Keratinocyte (primary cell): ENCODE measurements at places on chromosomes 3 and 15. TPM values are rescaled to one million over a fixed set of nuclear protein-coding genes. Genes with fewer than 3 reads are reported as not detected.

SLCO2A1 gene
- 0.80 to 1.8 TPM (median 0.93 TPM) in 3 replicates for polyA plus RNA-seq

- no peak for DNase-seq
Observed at GRCh38 chr15:85702321-85703101, 92.2 kb downstream of the KLHL25 start.

PCCB gene
- polyA plus RNA-seq = 32.5 to 46.9 TPM (median 43.9 TPM) in 3 replicates

GRCh38 chr3:23961066-23961465, 16.0 kb downstream of the NR1D2 start:
- no peak for DNase-seq

- peak; percentile 78 for DNase-seq
Observed at GRCh38 chr3:73808862-73809509, 184.2 kb upstream of the PDZRN3 start.

GATA2 gene
- polyA plus RNA-seq = not detected in 3 replicates

GRCh38 chr3:29268651-29269050, 12.2 kb upstream of the RBMS3 start:
- no peak for DNase-seq

GRCh38 chr15:39025321-39025720, 460.7 kb upstream of the RASGRP1 start:
- no peak for DNase-seq

GRCh38 chr15:48205981-48206380, at the start of gene SLC12A1:
Gene SLC12A1 (plus strand): TSS chr15:48206302. CDS start chr15:48207720, 1,418 bp downstream.
- no peak for DNase-seq

GRCh38 chr15:32723171-32723948, 5.6 kb downstream of the GREM1 start:
- no peak for DNase-seq

DNA sequence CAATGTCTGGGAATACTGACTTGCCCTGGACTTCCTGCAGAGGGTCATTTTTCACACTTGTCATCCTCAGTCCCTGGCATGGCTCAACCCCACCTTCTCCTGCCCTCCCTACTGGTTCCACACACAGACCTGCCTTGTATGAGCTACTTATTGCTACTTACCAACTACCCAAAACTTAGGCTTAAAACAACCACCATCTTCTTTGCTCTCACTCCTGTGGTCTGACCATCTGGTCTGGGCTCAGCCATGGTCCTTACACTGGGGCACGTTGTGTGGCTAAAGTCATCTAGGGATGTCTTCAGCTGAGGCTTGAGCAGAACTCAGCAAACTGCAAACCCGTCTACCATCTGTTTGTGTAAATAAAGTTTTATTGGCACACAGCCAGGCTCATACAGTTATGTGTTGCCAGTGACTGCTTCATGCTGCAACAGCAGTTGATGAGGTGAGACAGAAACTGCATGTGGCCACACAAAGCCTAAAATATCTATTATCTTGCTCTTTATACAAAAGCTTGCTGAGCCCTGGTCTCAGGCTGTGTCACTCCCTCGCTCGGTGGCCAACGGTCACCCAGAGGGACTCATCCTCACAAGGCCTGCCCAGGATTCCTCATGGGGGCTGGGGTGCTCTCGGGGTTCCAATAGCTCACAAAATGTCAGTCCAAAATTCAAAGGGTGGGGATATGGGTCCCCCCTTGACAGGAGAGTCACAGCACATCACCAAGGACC, 43.5 kb downstream of the KLF15 start:
- DNase-seq = no peak

FAM227B gene
- polyA plus RNA-seq = 3.7 to 7.2 TPM (median 7.2 TPM) in 3 replicates

TNNC1 gene
- 0.22 to 0.35 TPM (median 0.33 TPM) in 3 replicates for polyA plus RNA-seq

GRCh38 chr15:85393210-85393609, 12.8 kb downstream of the AKAP13 start:
- DNase-seq = no peak

GRM2 gene
- polyA plus RNA-seq = 0.03 to 0.07 TPM (median 0.04 TPM) in 3 replicates

DNA sequence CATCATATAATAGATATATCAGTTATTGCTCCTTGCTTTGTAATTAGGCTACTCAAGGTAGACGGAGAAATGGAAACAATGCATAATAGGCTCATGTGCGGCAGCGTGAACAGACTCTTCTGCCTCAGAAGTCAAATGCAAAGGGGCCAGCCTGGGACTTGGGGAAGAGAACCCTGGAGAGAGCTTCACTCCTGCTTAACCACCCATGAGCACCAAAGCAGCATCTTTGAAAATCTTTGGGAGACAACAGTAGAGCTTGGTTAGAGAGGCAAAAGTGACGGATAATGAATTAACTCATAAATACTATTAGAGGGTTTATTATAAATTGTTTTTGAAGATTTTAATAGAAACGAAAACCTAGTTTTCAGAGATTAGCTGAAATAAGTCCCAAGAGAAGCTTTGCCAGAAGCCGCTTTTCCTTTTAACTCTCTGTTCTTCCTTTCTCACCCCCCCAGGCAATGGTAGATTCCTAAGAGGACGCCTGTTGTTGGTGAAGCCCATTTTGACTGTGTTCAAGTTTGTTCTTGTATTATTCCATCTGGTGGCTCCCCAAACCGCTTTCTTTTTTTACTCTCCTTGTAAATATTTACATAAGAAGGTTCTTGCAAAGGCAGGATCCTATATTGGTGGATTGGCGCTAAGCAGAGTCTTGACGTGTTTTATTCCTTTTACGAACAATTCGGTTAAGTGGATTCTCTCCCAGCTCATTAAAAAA, 196.0 kb upstream of the TPRG1 start:
- DNase-seq = no peak

DNA sequence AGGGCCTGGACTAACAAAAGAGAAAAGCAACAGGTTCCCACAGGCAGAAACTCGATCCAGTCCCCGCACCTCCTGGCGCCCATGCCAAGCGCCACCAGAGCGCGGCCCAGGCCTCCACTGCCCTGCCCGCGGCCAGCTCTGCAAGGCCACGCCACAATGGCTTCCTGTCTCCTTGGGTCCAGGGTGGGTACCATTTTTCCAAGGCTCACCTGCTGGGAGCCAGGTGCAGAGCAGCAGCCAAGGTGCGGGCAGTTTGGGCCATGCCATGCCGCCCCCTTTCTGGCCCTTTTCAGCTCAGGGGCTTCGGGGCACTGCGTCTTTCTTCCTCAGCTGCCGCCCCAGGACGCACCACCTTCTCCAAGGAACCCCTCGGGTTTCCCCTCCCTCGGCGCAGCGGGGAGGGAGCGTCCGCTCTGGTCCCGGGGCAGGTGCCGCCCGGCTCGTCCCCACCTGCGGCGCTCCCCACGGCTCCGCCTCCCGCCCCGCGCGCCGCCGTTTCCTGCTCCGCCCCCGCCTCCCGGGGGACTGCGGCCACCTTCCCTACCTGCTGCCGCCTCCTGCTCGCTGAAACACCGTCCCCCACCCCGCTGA, at the start of gene ILDR1:
Gene ILDR1 (minus strand): TSS at position 437 of the 591 bp plus-strand sequence. CDS start 170 bp downstream, at position 267.
- no peak for DNase-seq

DNA sequence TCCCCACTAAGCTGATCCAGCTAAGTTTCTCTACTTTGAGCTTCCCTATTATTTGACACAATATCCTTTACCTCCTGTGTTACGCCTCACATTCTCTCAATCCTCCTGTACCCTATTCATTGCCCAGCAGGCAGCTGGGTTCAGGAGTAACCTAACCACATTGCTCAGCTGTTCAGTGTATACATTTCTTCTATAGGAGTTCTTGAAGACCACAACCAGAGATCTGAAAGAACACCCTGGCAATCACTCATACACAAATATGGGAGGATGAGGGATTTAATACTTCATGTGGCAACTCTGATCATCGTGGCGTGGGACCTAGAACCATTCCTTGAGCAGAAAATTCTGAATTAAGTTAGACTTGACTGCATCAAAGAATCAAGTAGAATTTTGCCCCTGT, 346.8 kb upstream of the ARPP21 start:
- no peak for DNase-seq
